Transverse colon (tissue), 4 donors: ENCODE measurements at places on chromosomes 6 and 20. TPM values are rescaled to one million over a fixed set of nuclear protein-coding genes. Genes with fewer than 3 reads are reported as not detected.

The SLC35F1 gene
- 0.60 TPM for total RNA-seq

The NPBWR2 gene
- not detected for total RNA-seq

The AIF1 gene
- 17.3 TPM for total RNA-seq

The CARMIL1 gene
- 51.7 TPM for total RNA-seq

The SNAP25 gene
- 4.2 TPM for total RNA-seq

The EBF4 gene
- 6.5 TPM for total RNA-seq

The CST2 gene
- not detected for total RNA-seq

The ADGB gene
- total RNA-seq: 4.3 TPM

The SCRT2 gene
- not detected for total RNA-seq

The RIPOR2 gene
- 16.7 TPM for total RNA-seq

The HCRTR2 gene
- total RNA-seq: not detected

The CCM2L gene
- total RNA-seq: 4.9 TPM

The OLIG3 gene
- not detected for total RNA-seq

The RAD21L1 gene
- not detected for total RNA-seq

The RFX6 gene
- 1.1 TPM for total RNA-seq

The ZNF165 gene
- 1.1 TPM for total RNA-seq

The BACH2 gene
- 3.5 TPM for total RNA-seq

The OR2J3 gene
- not detected for total RNA-seq

The RAET1L gene
- not detected for total RNA-seq

The ADGRF1 gene
- 1.2 TPM for total RNA-seq

The SIRPG gene
- 26.9 TPM for total RNA-seq

The DEFB118 gene
- not detected for total RNA-seq

The HLA-DRA gene
- total RNA-seq: 202 TPM

The SDC4 gene
- total RNA-seq: 140 TPM

The GTSF1L gene
- total RNA-seq: not detected

The ZBTB46 gene
- 5.2 TPM for total RNA-seq

The TAB2 gene
- total RNA-seq: 89.9 TPM

The SPATA25 gene
- total RNA-seq: 6.0 TPM

The LTA gene
- total RNA-seq: not detected

The OOEP gene
- not detected for total RNA-seq

The PI3 gene
- 250 TPM for total RNA-seq

The TMEM200A gene
- 19.5 TPM for total RNA-seq

The FAM8A1 gene
- total RNA-seq: 8.8 TPM

The PRDM1 gene
- total RNA-seq: 32.4 TPM

The ADTRP gene
- 119 TPM for total RNA-seq

The MAP7 gene
- total RNA-seq: 47.9 TPM

The PNPLA1 gene
- 0.79 TPM for total RNA-seq

The HLA-DQA2 gene
- total RNA-seq: 2.7 TPM

The BLTP3A gene
- total RNA-seq: 11.0 TPM

The GMPR gene
- total RNA-seq: 4.5 TPM

The PIGT gene
- total RNA-seq: 88.3 TPM

The CCDC170 gene
- 1.5 TPM for total RNA-seq

The NOTCH4 gene
- 24.3 TPM for total RNA-seq

The ERVFRD-1 gene
- not detected for total RNA-seq

The HLA-G gene
- not detected for total RNA-seq

The LGSN gene
- total RNA-seq: not detected

The BPI gene
- total RNA-seq: not detected

The CGA gene
- not detected for total RNA-seq

The NT5E gene
- total RNA-seq: 22.5 TPM

The GPSM3 gene
- 1.00 TPM for total RNA-seq

The LIN28B gene
- not detected for total RNA-seq

The ORC3 gene
- total RNA-seq: 18.4 TPM
